ENCODE measurements at places on chromosomes 2 and 18.

DNA sequence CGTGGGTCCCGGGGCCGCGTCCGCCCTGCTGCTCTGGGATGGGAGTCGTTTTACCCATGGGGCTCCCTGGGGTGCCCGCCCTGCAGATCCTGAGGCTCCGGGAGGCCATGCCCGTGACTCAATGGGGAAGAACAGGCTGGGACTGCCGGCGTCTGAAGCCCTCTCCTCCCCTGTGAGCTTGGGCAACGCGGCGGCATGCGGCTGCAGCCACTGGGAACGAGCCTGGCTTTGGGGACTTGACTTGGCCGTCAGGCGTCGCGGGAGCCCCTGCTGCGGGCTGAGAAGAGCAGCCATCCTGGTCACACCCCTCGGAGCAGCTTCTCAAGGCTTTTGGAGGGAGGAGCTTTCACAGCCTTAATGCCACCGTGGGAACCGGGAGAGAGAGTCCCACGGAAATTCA, 126.9 kb upstream of the CTDP1 start:
- DNase-seq = no peak

DNA sequence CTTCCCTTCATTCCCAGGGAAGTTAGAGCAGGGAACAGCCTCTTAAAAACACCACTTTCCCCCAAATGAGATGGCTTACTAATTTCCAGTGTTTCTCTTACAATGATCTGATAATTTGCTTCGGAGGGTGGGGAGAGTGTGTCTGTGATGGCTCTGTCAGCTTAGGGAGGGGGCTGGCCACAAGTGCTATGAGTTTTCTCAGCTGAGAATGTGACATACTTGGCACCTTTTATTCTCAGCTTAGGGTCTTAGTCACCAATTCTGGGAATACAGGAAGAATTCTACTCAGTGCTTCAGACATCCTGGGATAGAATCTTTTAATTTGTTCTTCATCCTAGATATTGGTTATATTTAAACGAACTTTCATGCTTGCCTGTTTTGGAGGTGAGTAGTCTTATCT, 64.4 kb downstream of the AOX1 start:
- DNase-seq = no peak

GRCh38 chr2:112996635-112997034, 8.6 kb upstream of the IL36A start:
- no peak for DNase-seq

- DNase-seq = no peak
Measured at GRCh38 chr2:202005272-202005887, 28.3 kb upstream of the FZD7 start.

- no peak for DNase-seq
Measured at GRCh38 chr2:217905395-217905794, 97.4 kb downstream of the TNS1 start.

GRCh38 chr2:113225263-113226259, 51.8 kb downstream of the PSD4 start:
- no peak for DNase-seq

- DNase-seq = no peak
Measured at GRCh38 chr2:47336259-47337238, 66.4 kb upstream of the MSH2 start.

- DNase-seq = no peak
Measured at GRCh38 chr18:79518028-79518682, 122.4 kb downstream of the NFATC1 start.

- DNase-seq = no peak
Measured at GRCh38 chr2:74819702-74820101, 14.2 kb upstream of the HK2 start.

DNA sequence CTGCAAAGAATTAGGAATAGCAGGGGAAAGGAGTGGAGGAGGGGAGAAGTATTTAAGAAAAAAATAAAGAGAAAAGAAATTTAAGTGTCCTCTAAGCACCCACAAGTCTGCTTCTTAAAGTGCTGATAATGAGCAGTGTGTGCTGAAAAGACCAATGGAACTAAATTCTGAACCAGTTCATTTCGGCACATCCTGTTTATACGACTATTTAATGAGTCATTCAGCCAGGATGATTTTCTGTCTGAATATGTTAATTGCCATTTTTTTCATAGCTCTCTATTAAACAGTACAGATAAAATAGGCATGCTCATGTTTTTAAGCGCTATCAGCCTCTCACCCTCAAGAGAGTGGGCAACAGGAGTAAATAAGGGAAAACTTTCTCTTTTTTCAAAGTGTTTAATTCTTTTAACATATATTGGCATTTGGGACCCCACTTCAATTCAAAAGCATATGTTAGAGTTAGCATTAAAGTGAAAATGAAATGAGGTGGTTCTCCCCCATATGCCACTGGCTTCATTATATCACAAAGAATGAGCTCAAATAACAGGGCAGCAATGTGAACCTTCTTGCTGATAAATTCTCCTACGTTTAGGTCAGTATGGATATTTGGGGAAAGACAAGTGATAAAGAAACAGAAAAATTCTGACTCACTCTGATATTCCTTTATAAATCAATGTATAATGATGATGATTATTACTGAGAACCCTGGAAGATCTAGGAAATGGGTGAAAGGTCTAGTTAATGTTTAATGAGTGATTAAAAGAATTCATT, 87.5 kb downstream of the TCF4 start:
- DNase-seq = no peak

DNA sequence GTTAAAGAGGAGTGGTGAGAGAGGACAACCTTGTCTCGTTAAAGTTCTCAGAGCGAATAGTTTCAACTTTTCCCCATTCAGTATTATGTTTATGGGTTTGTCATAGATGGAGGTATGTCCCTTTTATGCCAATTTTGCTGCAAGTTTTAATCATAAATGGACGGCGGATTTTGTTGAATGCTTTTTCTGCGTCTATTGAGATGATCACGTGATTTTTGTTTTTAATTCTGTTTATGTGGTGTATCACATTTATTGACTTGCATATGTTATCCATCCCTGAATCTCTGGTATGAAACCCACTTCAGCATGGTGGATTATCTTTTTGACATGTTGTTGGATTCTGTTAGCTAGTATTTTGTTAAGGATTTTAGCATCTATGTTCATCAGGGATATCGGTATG, 1123.8 kb upstream of the KLHL29 start:
- no peak for DNase-seq

DNA sequence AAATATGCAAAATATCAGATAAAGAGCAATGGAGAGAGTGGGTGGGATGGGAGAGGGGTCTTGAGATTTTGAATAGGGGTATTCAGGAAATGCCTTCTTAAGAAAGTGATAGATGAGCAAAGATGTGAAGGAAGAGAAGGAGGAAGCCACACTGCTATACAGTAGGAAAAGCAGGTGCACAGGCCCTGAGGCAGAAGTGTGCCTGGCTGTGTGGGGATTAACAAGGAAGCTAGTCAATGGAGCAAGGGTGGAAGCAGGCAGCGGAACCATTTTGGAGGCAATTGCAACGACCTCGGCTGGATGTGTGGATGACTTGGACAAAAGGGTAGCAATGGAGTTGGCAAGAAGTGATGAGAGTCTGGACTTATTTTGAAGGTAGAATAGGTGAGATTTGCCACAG, 11.0 kb upstream of the CNGA3 start:
- DNase-seq = no peak
